ENCODE measurements at places on chromosomes 5 and 9.

GRCh38 chr9:22084336-22085035, 75.4 kb upstream of the CDKN2B start:
- no peak for DNase-seq

DNA sequence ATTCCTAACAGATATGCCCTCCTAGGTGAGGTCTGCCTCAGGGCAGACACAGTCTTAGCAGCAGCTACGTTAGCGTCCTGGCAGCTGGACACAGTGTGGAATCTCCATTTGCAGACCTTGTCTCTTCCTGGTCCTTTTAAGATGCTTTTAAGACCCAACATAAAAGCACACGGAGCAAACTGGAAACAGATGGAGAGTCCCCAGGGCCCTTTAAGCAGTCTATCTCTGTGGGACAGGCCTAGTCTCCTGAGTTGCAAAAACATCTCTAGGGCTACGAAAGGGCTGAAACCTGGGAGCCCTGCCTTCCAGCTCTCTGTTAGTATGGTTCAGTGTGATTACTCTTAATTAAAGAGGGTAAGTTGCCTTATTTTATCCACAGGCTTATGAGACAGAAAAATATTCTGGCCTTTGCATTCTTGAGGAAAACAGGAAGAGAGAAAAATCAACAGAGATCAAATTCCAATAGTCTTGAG, 66.0 kb upstream of the GNA14 start:
- DNase-seq: no peak

- DNase-seq: no peak
Measured at GRCh38 chr9:16058131-16058549, 505.3 kb downstream of the CCDC171 start.

GRCh38 chr9:95667789-95668188, 151.0 kb upstream of the PTCH1 start:
- no peak for DNase-seq

DNA sequence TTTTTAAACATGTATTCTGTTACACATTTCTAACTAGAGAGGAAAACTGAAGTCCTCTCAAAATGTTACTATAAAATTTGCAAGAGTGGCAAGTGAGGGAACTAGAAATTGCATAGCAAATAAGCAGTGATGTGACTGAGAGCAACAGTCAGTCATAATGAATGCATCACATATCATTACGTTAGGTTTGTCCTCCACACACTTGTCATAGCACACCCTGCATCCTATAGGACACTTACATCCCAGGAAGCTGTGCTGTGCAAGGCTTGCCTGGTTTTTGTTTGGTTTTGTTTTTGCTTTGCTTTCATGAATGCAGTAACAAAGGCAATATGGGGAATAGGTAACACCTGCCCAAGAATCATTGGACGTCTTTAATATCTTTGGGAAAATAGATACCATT, 10.8 kb downstream of the NFIB start:
- no peak for DNase-seq

- no peak for DNase-seq
Measured at GRCh38 chr9:17342696-17343095, 207.9 kb downstream of the CNTLN start.

DNA sequence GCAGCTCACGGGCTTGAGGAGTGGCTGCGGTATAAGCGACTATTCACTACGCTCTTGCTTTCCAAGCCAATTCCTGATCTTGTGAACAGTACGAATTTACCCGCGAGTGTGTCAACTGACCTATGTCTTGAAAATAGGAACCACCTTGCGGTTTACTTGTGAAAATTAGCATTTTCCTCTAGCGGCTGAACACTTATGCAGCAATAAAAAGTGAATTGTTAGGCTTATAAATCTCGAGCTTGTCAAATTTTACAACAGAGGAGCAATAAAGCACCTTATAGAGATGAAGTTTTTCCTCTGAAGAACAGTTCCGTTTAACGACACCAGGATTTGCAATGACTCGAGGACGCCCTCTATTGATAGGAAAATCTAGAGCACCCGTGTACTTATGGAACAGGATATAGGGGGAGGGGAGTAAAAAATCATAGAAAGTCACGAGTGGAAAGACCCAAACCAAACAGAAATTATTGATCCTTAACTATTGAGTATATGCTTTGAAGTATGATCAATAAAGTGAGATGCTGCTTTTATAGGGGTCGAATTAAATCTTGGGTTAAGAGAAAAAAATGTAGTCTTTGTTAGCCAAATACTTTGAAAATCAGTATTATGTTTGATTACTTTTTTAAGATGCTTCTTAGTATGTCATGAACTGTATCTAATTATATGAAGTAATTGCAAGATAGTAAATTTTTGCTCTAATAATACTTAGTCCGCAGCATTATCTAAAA, 1.9 kb upstream of the RGMB start:
- peak; percentile 60 for DNase-seq

- no peak for DNase-seq
Measured at GRCh38 chr5:40540301-40540700, 139.4 kb upstream of the PTGER4 start.

DNA sequence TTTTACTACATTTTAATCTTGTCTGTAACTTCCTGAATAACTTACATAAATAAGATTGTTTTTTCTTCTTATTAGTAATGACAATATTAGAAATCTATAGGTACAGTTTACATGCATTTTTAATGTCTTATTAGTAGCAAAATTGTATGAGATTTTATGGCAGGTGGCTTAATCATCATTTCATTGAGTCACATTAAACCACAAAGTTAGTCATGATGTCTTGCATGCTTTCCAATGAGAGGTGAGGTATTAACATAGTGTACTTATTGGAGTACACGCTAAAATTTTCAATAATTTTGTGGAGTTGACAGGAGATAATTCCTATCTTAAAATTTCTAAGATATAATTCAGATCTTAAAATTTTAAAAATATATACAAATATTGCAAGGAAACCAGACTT, 989.6 kb upstream of the ARRDC3 start:
- DNase-seq: no peak

- DNase-seq: no peak
Measured at GRCh38 chr9:138112791-138113600, 235.4 kb downstream of the CACNA1B start.

DNA sequence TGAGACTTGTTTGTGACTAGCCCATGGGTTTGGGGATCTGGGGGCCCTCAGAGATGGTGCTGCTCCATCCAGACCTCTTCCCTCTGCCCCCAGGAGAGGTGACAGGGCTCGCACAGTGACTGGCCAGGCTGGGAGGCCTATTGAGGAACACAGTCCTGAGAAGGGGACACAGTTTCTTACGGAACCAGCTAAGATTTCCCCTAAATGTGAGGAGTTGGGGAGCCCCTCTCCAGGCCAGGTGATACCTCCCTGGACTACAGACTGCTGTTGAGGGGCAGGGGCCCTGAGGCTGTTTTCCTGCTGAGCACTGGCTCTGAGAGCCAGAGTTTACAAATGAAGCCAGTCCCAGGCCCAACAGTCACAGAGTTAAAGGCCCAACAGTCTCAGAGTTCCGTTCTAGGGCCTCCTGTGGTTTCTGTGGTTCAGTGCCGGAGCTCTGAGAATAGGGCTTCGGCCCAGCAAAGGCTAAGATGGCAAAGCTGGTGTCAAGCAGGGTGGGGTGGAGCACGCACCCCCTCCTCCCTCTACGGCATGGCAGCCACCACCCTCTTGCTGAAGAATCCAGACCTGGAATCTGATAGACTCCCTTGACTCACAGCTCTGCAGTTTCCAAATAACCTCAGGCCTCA, 1.1 kb upstream of the SEMA4D start:
- no peak for DNase-seq

DNA sequence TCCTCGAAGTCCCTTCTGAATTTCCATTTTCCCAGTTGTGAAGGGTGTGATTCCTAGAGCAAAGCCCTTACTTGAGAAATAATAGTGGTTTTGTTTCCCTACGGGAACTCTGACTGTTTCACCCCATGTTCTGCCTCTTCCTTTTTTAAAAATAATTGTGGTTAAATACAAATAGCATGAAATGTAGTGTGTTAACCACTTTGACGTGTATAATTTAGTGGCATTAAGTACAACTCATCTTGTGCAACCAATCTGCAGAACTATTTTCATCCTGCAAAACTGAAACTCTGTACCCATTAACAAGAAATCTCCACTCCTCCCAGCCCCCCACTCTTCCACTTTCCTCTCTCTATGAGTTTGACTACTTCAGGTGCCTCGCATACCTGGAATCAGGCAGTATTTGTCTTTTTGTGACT, 35.6 kb upstream of the HAND1 start:
- no peak for DNase-seq

Data from NCI-H187 treated with DMSO at 0.1 percent for 48 hours (cell line).